ENCODE measurements at places on chromosomes 2 and 18.

DNA sequence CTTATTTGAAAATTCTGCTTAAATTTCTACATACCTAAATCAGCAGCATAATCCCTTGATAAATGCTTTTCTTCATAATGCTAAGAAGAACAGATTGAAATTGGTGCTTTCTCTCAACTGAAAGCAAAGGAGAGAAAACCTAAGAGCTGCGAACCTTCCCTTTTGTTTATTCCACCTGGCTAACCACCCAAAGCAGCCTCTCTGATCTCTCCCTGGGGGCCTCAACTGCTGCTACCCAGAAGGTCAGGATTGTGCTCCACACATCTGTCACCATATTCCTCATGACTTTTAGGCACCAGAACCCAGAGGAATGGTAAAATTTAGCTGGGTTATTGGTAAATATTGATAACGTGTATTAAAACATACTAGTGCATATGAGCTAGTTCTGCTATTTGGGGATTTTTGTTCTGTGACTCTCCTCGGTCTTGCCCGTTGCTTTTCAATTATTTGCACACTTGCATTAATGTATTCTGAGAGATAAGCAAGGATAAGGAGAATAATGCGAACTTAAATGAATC is 334.1 kb downstream of the RIT2 start:
- no peak for DNase-seq

DNA sequence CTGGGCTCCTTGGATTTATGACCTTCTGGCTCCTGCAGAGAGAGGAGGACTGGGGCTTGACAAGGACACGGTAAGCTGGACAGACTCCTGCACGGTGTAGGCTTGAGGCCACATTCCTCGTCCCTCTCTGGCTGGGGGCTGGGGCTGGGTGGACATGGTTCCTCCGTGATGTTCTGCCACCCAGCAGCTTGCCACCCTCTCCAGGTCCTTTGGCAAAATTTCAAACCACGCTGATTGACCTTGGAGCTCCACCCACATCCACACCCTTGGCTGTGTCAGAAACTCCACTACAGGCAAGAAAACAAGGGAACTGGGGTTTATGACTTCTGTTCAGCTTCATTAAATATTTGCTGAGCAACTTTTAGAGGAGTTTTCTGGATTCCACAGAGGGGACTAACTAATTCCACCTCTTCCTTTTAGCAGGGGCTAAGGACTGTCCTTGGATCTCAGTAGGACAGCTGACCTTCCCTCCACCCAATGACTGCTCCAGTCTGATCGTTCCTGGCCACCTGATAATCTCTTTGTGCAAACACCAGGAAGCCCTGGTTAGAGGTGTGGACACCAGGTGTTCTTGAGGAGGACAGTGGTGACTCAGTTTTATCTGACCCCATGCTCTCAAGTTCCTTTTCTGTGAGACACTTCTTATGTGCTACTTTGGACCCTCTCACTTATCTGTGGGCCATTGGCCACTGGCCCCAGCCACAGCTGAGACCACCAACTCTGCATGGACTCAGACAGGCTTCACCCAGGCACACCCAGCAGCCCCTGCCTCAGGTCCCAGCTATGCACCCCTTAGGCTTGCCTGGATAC is 29.3 kb downstream of the GPR55 start:
- DNase-seq, result no peak

GRCh38 chr2:71700658-71701397 is 247.5 kb downstream of the DYSF start:
- no peak for DNase-seq

DNA sequence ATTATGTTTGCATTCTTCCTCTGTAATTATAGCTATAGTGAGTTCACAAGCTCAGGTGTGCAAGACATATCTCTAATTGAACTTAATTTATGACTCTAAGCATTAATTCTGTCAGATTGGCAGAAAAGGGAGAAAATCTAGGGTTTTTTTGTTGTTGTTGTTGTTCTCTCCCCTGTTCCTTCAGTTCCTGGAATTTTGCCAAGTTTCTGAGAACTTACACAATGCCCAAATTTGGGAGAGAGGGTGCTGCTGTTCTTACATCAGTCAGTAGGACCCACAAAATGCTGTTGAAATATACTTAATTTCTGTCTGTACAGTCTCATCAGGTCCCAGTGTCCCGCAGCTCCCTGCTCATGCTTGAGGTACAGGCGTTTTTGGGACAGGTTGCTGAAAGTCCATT is 221.8 kb upstream of the RBMS1 start:
- no peak for DNase-seq

- no peak for DNase-seq
Measured at GRCh38 chr18:67582488-67582887, 66.0 kb upstream of the DSEL start.
